ENCODE measurements at places on chromosomes 1 and 21.

DNA sequence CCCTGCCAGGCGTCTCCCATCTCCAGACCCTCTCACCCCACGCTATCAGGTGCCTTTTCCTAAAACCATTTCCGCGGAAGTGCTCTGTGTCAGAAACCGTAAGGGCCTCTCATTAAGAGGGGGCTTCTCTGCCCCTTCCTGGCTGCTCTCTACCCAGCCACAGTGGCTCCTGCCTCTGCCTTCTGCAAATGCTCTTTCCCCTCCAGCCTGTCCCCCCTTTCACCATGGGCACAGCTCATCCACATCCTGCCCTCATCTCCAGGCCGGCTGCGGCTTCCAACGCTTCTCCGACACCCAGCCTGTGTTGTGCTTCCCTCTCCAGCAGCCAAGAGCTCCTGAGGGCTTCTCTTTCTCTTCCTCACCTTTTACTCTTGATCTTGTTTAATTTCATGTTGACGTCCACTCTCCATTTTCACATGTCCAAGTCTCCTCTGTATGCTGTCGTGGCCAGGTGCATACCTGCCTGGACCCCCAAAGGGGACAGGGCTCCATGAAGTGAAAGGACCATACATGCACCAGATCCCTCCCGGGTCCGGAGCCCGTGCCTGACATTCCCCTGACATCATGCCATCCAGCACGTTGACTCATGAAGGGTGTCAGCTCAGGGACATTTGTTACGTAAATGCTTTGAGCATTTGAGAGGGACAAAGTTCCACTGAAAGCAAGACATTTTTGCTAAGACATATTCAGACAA, 306.5 kb downstream of the AJAP1 start:
- no peak for DNase-seq

DNA sequence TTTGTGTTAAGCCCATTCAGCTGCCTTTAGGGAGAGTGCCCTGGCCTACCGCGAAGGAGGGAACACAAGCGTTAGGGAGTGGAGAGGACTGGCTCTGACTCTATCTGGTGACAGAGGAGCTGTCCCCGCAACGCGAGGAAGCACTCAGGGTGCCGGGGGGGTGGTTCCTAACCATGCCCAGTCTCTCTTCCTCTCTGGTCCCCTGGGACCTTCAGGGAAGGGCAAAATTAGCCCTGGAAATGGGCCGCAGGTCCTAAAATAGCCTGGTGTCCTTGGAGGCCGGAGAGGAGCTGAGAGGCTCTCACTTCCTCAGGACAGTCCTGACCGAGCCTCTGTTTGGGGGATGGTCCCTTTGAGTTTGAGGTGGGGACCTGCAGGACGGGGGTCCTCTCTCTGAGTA, 5.8 kb downstream of the SLC45A1 start:
- no peak for DNase-seq

- no peak for DNase-seq
These were observed 348.2 kb downstream of the RWDD3 start for GRCh38 chr1:95582191-95582590.

- peak; percentile 33 for DNase-seq
These were observed 83.3 kb downstream of the CDC42BPA start for GRCh38 chr1:227234998-227235405.

GRCh38 chr1:78619803-78620579, at the start of gene IFI44L:
TSS of gene IFI44L (plus strand) at chr1:78620448. CDS start at chr1:78627916, 7,468 bp downstream.
- peak; percentile 37 for DNase-seq

- DNase-seq: no peak
These were observed 29.8 kb downstream of the UCK2 start for GRCh38 chr1:165857046-165857801.

GRCh38 chr1:225780630-225781029, 3.0 kb downstream of the SRP9 start:
- no peak for DNase-seq

DNA sequence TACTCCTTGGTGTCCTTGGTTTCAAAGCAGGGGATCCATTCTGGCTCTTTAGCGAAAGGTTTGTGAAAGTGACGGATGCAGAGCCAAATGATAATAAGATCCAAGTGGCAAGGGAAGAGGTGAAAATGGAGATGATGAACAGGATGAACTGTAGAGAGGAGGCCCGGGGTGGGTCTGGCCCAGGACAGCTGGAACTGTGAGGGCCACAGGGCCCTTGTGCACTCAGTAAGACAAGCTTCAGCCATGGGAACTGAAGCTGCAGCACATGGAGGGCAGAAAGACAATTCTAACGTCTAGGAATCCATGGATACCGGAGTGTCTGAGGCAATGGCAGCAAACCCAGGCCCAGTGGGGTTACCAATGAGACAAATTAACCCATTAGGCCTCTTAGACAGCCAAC, 4.8 kb downstream of the KCNA2 start:
- no peak for DNase-seq

- DNase-seq: no peak
These were observed 52.2 kb downstream of the SDC3 start for GRCh38 chr1:30856260-30856790.

- DNase-seq: no peak
These were observed 9.2 kb downstream of the CASZ1 start for GRCh38 chr1:10787286-10787685.

DNA sequence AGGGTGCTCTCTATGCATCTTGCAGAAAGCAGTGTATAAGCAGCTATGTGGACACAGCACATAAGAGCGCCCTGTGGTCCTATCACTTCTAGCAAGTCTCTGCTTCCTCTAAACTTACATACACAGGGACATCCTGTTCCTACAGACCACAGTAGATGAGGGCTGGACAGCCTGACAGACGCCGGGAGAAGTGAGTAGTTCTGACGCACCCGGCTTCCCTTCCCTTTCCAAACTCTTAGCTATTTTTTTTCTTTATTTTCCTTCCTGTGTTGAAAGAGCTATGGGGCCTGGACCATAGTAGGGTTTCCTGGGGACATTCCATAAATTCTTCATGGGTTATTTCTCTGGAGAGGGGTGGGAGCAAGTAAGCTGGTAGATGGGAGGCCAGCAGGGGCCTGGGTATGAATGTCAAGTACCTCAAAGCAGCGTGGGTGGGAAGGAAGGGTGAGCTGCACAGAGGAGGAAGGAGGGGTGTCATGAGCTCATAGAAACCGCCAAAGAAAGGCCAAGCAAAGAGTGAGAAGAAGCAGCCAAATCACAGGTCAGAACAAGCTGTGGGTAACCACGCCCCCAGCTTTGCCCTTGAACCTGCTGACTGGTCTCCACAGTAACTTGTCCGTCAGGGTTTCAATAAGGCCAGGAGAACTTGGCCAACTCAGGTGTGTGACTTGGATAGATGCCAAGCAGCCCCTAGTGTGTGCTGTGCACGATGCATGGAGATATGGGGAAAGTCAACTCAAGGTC, 36.6 kb downstream of the PLXNA2 start:
- DNase-seq: peak; percentile 27

DNA sequence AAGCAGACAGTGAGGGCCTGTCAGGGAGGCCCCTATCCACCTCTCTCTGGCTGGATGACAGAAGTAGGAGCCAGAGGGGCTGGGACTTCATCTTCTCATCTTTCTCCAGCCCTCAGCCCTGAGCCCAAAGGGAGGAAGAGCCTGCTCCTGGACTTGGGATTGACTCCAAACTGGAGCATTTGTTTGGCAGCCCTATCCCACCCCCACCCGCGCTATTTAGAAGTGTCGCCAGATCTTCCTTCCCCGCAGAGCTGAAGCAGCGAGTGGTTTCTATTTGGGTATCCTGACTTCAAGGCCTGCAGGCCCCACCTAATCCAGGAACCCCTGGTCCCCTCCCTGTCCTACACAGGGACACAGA, 9.6 kb downstream of the NES start:
- DNase-seq: peak; percentile 54

- DNase-seq: no peak
These were observed 14.9 kb upstream of the SMIM12 start for GRCh38 chr1:34874296-34874952.

DNA sequence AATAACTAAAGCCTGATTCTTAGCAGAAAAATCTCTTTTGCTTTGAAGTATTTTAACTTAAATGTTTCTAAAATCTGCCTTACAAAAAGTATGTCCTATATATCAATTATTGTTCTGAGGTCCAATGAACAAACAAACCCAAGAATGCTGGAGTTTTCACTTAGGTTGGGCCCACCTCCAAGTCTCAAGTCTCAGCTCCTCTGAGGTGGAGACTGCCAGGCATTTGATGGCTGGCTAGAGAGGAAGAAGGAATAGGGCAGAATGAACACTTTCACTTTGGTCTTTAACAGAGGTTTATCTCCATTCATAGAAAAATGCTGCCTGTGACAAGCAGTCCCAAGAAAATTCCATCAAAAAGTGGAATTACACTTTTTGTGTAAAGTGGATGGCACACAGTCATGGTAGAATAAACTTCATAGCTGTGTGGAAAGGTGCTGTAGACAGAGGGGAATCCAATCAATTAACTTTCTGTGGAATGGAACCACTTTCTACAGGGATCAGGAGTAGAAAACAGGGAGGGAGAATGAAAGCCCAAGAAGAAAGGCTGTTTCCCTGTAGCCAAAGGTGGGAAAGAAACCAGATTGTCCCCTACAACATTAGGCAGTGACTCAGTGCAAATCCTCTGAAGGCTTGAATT, 349.4 kb upstream of the RUNX1 start:
- DNase-seq: no peak

- DNase-seq: no peak
These were observed 26.4 kb upstream of the EEIG2 start for GRCh38 chr1:108533351-108534083.

DNA sequence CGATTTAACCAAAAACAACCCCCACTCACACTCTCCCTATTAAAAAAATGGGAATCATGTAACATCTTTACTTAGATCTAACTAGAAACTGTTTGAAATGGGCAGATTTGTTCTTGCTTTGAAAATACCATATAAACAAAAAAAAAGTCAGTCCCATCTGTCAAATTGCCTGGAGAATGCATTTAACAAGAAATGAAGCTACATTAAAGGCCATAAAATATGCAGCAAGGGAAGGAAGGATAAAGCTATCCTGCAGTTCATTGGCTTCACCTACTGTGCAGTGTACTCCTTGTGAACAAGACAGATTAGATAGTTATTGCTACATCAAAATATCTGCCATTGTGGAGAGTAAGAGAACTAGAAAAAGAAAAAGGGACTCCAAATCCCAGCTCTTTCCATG, 160.5 kb downstream of the LRRC7 start:
- DNase-seq: no peak

Data from testis (tissue), 5 donors.